ENCODE measurements at places on chromosomes 3 and 15. TPM values are rescaled to one million over a fixed set of nuclear protein-coding genes. Genes with fewer than 3 reads are reported as not detected.

DNA sequence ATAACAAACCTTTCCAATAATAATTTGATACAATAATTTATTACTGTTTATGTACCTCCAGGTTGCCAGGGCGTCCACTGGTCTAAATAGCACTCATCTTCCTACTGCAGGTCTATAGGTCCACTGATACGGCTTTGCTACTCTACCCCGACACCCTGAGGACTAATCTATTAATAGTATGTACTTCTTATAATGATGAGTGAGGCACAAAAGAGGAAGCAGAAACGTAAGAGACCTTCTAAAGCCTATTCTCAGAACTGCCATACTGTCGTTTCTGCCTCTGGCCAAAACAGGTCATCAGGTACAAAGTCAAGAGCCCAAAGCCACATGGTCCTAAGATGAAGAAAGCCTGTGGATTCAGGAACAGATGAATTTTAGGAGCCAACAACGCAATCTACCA is 163.2 kb upstream of the GRM7 start:
- no peak for DNase-seq

GRCh38 chr15:67839499-67839928 is 331 bp downstream of the RNU6-1 start:
- peak; percentile 29 for DNase-seq

DNA sequence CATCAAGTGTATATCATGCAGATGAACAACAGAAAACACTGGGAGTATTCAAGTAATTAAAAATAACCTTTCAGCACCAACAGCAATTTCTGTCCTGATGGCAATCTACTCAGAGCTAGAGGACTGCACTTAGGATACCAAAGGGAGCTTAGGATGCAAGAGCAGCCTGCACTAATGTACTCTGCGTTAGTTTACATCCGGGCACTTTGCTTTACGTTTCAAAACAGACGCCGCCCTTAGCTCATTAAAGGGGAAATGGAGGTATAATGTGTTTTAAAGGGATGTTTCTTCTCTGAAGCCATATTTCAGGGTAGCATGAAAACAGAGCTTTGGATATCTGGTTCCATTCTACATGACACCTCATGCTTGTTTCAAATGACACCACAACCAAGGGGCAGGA is 14.0 kb upstream of the B3GNT5 start:
- DNase-seq: no peak

GRCh38 chr3:177932750-177933660 is 603.2 kb upstream of the KCNMB2 start:
- no peak for DNase-seq

DNA sequence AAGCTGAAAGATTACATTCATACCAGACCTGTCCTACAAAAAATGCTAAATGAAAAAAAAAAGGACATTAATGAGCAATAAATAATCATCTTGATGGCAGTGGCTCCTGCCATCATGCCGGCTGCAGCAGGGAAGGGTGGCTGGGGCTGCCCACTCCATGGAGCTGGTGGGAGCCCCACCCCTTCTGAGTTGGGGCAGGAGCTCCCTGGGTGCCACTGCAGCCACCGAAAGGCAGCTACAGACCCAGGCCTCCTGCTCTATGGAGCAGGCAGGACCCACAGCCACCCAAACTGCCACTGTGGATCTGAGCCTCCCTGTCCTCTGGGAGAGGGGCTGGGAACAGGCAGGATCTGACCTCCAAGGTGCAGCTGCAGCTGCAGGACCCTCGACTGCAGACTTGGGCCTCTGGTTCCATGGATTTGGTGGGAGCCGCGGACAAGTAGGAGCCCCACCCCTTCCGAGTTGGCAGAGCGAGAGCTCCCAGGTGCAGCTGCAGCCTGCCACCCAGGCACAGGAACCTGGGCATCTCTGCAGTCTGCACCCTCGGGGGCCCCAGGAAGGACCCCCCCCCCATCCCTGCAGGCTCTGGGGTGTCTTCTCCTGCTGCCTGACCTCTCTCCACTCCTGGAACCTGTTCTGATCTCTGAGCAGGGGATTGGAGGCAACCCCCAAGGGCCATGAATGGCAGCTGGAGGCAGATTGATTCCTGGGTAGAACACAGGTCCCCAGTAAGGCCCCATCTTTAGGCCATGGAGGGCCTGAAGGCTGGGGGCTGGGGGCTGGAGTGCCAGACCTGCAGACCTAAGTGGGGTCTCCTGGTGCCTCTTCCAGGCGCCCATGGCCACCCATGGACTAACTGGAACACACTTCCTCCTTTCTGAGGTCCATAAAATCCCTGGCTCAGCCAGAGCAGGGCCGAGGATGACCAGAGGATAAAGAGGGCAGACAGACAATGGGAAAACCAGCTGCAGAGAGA is 70.4 kb upstream of the TTC14 start:
- DNase-seq: no peak

DNA sequence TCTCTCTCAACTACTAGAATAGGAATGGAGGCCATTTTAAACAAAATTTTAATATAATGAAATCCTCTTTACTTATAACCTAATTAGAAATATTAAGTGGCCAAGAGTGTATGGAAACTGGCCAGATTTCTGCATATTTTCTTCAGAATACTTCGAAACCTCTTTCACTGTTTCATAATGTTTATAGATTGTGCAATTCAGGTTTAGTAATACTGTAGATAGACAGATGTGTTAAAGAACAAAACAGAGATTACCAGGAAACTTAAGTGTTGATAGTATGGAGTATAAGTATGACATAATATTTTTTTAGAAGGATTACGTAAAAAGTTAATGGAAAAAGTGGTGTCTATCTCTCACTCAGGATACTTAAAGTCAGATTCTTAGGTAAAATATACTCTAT is 4.7 kb downstream of the ABHD5 start:
- DNase-seq: no peak

DNA sequence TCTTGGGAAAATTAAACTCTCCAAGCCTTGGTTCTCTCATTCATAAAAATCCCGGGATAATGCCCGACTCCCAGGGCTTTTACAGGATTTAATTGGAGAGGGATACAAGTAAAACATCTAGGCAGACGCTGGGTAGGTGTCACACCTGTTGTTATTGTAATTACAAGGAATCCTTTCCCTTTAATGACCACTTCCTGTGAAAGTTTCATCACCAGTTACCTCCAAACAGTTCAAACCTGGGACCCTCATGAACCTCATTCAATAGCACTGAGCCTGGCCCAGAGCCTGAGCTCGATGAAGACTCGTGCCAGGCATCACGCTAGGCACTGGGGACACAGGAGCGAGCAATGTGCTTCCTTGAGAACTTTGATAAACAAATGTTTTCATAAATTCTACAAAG is 2.1 kb upstream of the RYK start:
- DNase-seq: no peak

The PLSCR5 gene
- total RNA-seq: not detected

The ZNF197 gene
- 4.5 TPM for total RNA-seq

The DNAH12 gene
- total RNA-seq: not detected

The PSTPIP1 gene
- total RNA-seq: not detected
